ENCODE measurements at places on chromosomes 13 and 19. TPM values are rescaled to one million over a fixed set of nuclear protein-coding genes. Genes with fewer than 3 reads are reported as not detected.

DNA sequence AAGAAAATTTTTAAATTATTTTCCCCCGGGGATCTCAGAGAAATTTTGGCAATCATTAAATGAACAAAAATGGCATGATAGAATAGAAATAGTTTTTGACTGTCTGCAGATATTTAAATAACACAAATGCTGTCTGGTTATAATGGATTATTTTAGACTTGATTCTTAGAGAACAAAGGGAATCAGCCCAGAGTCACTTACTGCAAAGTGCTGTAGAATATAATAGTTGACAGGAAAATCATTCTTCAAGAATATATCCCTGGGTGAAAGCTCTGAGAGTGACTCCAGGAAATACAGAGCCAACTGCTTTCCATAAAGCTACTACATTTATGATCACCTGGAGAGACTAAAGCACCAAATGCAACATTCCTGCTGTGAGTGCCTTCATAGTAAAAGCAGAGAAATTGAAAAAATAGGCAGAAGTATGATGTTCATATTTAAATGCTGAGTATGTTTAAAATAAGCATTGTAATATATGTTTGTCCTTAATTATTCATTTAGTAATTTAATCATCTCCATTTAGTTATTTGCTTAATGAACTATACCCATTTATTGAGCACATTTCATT, 1765.8 kb downstream of the SLITRK1 start:
- no peak for DNase-seq

DNA sequence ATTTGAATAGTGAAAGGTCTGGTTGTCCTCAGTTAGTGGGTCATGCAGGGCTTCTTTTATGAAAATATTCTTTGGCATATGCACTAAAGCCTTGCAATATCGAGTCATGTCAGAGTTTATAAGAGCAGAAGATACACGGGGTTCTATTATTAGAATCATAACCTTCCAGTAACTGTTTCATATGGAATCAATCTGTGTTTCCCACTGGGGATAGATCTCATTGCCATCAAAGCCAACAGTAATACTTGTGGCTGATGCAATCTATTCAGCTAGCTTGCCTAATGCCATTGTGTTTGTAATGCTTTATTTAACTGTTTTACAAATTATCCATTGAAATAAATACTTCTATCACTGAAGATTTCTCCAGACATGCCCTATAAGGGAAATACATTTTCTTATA, 746.9 kb upstream of the PCDH9 start:
- no peak for DNase-seq

DNA sequence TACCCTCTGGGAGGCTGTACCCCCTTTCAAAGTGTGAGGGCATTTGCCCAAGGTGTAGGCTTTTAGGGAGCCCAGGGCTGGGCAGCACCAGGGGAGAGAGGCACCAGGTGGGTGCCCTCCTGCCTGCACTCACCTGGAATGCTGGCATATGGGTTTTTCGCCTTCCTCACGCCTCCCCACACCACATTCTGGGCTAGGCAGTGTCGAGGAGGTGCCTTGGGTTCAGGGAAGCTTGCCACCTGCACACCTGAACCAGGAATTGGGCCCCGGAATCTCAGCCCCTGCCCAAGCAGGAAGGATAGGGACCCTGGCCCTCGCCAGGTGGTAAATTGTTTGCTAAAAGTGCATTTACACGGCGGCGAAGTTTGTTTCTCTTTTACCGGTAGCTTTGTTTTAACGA, 5.1 kb upstream of the TSHZ3 start:
- DNase-seq, result no peak

DNA sequence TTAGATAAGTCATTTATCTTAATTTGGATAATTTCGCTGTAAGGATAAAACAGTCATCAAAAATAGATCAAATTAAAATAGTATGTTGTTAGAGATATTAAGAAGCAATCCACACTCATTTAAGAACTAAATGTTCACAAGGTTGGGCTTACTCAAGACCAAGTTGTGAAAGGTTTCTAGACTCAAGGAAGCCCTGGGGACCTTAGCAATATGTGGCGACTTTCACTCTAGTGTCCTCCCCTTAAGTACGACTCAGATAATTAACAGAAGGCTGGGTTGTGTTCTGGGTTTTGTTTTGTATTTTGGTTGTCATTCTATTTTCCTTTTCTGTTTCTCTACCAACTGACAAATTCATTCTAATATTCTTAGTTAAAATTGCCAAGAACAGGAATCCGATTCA, 1008.0 kb downstream of the PCDH9 start:
- DNase-seq, result no peak

DNA sequence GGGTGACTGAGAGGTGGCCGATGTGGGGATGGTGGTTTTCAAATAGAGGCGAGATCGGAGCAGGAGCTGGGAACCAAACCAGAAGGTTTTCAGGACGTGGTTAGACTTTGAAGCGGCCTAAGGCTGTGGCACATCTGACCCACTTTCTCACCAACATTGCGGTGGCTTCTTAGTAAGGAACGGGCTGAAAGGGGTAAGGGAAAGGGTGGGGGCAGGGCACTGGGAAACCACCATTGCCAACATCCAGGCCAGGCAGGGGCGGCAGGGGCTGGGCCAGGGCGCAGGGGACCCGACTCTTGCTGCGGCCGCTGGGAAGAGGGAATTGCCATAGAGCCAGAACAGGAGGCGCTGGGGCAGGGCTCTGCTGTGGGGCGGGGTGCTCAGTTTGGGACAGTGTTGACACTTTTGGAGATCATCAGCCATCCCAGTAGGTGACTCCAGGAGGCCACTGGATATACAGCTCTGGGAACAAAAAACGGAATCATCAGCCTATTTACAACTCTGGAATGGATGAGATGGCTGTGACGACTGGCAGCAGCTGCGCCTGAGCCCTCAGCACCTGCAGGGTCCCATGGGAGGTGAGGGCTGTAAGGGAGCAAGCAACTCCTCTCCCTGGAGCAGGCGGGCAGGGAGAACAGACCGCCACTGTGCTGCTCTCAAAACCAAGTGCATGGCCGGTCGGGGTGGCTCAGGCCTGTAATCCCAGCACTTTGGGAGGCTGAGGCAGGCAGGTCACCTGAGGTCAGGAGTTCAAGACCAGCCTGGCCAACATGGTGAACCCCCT, 52.2 kb downstream of the IRS2 start:
- DNase-seq, result no peak

DNA sequence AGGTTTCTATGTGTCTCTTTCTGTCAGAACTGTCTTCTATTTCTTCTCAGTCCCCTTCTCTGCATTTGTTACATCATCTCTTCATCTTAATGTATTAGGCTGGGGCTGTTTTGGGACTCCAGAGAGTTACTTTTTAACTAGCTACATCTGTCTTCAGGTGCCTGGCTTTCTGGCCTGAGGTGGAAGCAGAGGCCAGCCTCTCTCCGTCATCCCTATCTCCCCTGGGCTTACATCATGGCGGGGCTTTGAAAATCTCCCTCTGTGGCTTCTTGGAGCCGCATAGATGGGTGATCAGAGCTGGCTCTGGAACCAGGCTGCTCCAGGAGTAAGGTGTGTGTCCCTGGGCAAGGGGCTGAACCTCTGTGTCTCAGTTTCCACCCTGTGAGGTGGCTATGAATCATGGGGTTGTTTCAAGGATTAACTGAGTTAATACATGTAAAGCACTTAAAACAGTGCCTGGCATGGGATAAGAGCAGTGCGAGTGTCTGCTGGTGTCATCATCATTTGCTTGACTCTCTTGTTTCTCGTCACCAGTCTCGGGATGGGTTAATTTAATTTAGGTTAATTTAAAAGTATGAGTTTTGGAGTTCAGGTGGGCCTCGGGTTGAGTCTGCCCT, 2.0 kb downstream of the EPN1 start:
- DNase-seq, result no peak

DNA sequence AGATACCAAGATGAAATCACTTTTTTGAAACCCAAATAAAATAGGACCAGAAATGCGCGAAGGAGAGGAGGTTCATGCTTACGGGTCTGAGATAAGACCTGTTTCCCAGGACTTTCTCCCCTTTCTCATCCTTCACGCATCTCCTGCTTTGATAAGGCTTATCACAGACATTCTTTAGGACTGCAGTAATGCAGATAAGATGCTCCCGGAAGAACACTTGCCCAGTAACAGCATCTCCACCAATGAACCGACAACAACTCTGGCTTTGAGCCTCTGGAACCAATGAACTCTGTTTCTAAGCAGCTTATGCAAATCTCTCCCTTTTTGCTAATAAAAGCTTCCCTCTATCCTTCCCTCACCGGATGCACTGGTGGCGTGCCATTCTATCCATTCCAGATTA, 783.4 kb upstream of the ARGLU1 start:
- no peak for DNase-seq

DNA sequence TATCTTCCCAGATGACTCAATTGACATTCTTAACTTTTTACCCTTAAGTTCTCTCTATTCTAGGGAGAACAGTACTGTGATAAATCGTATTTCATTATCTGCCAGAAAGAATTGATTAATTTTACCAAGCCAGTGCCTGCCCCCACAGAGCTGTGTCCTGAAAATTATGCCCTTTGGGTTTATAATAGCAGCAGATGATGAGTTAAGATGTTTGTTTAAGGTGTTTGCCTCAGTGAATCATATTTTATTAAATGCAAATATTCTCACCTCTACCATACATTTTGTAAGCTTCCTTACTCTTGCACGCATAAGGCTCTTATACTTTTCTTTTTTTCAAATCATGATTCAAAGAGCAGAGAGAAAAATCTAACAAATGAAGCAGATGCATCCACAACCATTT, 318.6 kb downstream of the DCT start:
- no peak for DNase-seq

DNA sequence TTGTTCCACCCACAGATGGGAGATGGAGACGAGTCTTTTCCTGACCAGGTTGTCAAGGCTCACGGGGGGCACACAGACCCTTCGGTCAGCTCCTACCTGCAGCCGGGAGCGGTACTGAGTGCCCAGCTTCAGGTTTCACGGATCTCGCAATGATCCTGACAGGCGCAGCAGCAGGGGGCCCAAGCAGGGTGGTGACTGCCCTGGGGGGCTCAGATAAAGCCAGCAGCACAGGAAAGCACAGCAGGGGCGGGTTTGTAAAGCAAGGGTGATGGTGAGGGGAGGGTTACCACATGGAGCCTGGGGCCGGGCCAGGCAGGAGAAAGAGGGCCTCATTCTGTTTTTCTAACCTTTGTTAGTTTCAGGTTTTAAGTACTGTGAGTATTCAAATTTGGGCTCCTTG, 41.7 kb upstream of the ATP11A start:
- no peak for DNase-seq

- no peak for DNase-seq
Measured at GRCh38 chr13:74101436-74101835, 32.8 kb downstream of the KLF12 start.

GRCh38 chr13:31859571-31859970, 120.2 kb downstream of the RXFP2 start:
- DNase-seq, result no peak

- no peak for DNase-seq
Measured at GRCh38 chr13:21889651-21890050, 218.8 kb downstream of the FGF9 start.

DNA sequence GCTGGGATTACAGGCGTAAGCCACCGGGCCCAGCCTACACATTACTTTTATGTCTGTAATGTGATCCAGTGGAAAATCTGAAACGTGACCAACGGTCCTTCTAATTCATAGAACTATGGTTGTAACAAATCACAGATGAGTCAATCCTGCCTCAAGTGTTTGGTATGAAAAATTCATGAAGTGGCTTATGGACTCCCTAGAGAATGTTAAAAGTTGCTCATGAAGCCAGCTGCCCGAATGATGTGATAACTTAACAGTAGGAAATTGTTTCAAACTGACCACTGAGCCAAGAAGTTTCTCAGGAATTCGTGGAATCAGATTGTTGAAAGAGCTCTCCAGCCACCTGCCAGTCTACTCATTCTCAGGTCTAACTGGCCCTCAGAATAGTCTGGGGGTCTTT, 59.4 kb upstream of the FARP1 start:
- no peak for DNase-seq

GRCh38 chr19:29371251-29372090, 154.3 kb upstream of the VSTM2B start:
- no peak for DNase-seq

GRCh38 chr13:107450431-107450830, 764.9 kb downstream of the LIG4 start:
- DNase-seq, result no peak

DNA sequence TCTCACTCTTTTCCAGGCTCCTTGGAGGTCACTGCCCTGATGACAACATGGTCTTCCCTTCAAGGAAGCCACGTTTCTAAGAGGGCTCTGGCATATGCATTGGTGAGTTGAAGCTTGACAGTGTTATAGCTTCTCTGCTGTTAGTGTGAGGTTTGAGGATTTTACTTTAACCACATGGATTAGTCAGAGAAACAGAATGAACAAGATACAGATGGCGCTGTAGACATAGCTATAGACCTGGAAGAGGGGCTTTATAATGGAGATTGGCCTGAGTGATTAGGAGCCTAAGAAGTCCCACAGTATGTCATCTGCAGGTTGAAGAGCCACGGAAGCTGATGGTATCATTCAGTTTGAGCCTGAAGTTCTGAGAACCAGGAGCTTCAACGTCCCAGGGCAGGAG, 18.4 kb upstream of the URI1 start:
- no peak for DNase-seq

DNA sequence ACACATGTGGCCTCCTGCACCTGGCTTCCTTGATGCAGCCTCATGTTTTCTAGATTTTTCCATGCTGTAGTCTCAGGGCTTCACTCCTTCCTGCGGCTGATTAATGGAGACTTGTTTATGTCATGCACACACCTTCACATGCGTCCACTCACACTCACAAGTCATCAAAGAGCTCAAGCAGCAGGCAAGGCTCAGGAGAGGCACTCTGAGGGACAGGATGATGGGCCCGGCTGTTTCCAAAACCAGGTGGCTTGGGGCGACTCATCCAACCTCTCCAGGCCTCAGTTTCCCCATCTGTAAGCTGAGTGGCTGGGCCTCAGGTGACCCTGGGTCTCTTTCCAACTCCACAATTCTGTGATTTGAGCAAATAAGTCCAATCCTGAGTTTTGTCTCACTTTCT, 36.9 kb downstream of the RASA3 start:
- DNase-seq, result no peak

- no peak for DNase-seq
Measured at GRCh38 chr19:1263188-1263587, 5.9 kb upstream of the CIRBP start.

- no peak for DNase-seq
Measured at GRCh38 chr13:42617221-42617620, 43.3 kb downstream of the TNFSF11 start.

DNA sequence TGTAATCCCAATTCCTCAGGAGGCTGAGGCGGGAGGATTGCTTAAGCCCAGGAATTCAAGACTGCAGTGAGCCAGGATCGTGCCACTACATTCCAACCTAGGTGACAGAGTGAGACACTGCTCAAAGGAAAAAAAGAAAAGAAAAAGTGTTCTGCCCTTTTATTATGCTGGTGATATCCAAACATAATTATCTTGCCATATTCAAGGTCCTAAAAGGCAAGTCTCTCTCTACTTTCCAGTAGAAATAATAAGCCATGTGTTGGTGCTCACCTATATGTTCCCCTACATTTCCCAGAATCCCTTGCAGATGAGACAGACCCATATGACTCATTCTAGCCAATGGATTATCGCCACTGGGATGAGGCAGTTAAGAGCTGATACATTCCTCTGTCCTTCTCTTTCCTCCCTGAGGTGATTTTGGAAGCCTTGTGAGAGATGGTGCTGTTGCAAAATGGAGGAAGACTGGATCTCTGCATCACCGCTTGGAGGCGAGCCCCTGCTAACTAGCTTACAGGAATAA, 58.3 kb upstream of the MRI1 start:
- no peak for DNase-seq

- DNase-seq, result no peak
Measured at GRCh38 chr13:90838317-90838960, 509.0 kb upstream of the MIR17HG start.

Gene CFD
- 0.24 TPM for total RNA-seq

Gene KCNK6
- 13.5 TPM for total RNA-seq

Gene PALM3
- not detected for total RNA-seq

Gene C13orf42
- not detected for total RNA-seq

Gene ERICH6B
- not detected for total RNA-seq

Gene LILRB4
- total RNA-seq, result not detected

Data from glomerular endothelial cell (primary cell).